Stimulated activated CD8-positive, alpha-beta memory T cell treated with anti-CD3 and anti-CD28 coated beads, Interleukin-7, amount 100 ng/mL, for 48 hours (primary cell): ENCODE measurements at places on chromosomes 7 and 10.

DNA sequence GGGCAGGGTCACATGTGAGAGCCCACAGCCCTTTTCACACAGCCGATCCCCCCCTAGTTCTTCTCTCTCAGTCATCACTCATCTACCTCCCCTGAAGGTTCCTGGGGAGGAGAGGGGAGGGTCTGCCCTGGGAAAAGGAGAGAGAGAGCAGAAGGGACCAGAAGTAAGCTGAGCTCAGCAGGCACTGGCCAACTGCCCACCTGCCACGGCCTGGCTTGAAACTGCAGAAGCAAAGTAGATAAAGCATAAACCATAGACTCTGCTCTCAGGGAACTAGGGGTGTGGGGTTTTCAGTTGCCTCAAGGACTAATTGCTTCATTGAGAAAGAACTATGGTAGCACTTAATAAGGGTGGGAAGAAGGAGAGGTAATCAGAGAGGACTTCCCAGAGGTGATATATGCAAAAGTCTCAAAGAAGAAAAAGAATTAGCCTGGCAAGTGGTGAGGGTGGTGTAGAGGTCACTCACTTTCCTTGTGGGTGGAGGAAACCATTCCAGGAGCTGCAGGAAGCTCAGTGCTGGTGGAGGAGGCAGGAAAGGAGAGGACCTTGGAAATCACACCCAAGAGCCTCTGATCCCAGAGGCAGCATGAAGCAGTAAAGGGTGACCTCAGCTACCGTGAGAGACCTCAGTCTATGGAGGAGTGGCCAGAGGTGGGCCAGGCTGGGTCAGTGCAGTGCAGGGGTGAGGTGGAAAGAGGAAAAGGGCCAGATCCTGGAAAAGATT is 17.2 kb downstream of the PILRA start:
- no peak for DNase-seq

GRCh38 chr7:103921692-103922091 is 67.8 kb downstream of the RELN start:
- no peak for DNase-seq

- DNase-seq, result no peak
Observed at GRCh38 chr7:132933072-132933458, 148.8 kb downstream of the CHCHD3 start.

- no peak for DNase-seq
Observed at GRCh38 chr7:157669768-157670351, 333.1 kb downstream of the DNAJB6 start.

GRCh38 chr10:101829561-101830315 is 11.5 kb upstream of the OGA start:
- no peak for DNase-seq

- DNase-seq, result no peak
Observed at GRCh38 chr10:88136712-88137111, 273.3 kb downstream of the PTEN start.

GRCh38 chr10:17878896-17879295 is 69.7 kb downstream of the MRC1 start:
- no peak for DNase-seq

DNA sequence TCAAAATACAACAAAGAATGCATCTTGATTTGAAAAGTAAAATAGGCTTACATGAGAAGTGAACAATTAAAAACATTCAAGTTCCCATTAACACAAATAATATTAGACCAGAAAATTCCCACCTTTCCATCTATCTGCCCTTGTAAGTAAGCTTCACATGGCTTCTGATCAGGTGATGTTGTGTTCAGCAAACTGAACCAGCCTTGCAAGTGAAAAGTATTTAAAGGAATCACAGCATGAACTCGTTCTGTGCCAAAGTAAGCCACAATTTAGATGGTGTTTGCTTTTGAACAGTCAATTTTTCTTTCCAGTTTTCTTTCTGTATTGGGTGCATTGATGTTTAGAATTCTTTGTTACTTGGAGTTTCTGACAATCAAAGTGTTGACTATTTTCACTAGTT is 347.9 kb downstream of the TNS3 start:
- DNase-seq, result no peak

DNA sequence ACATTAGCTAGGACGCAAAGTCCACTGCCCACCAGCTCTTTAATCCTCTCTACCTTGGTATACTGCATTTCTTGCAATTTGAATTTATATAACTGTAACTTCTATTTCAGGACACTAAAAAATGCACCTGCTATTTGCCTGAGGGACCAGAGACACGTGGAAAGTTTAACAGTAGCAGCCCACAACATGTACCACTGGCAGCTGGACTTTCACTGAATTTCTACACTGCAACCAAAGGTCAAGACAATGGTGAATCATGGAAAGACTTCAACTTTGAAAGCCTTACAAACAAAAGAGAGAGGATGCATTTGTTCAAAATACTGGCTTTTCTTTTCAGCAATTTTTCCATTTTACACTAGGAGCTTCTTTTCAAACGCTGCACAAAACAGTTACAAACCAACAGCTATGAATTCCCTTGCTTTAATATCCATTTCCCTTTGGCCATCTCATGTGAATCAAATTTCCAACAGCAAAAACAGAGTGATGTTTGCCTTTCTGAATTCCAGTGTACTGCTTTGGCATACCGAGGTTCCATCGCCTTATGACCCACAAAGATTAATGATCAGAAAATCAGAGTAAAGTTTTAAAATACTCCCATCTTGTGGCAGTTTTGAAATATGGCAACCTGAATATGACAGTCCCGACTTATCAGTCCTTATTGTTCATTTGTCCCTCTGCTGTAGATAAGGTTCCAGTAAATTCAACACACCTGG is 29.9 kb upstream of the HNRNPH3 start:
- no peak for DNase-seq

DNA sequence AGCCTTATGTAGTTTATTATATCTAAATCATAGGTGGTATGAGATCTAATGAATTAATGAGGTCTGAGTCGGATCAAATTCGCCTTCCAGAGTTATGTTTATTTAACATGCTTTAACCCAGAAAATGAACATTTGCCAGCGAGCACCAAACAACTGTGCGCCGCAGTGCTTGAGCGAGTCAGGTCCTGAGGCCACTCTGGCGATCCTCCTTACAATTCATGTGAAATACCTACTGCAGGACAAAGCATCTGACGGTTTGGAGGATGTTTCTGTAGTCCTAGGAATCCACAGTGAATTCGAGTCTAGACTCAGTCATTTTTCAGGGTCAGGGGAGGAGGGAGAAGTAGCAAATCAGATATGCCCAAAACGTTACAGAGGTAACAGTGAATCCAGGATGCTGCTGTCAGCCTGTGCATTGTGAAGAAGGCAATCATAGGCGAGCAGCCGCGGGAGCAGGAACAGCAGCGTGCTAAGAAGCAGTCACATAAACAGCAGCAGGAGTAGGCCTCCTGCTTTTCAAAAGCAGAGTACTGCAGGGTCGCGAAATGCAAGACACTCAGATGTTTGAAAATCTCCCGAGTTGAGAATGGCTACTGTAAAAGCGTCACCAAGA is 120.2 kb downstream of the CACNB2 start:
- no peak for DNase-seq

DNA sequence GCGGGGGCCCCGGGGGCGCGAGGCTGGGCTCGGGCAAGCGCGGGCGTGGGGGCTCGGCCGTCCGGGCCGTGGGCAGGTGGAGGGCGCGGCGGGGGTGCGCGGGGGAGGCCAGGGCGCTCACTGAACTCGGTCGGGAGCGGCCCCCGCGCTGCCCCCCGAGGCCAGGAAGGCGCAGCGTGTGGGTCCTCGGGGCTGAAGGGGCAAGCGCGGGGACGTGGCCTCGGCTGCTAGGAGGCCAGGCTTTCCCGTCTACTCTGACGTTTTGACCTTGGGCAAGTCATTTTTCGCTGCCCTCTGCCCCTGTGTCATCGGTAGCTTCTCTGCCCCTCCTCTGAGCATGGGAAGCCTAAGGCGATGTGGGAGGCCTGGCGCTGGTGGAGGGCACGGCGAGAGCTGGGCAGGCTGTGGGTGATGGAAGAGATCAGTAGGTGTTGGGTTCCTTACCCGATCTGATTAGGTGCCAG is 441 bp downstream of the FBH1 start:
- DNase-seq, result no peak

- DNase-seq, result no peak
Observed at GRCh38 chr10:69734797-69735468, 66.8 kb upstream of the COL13A1 start.

- DNase-seq, result no peak
Observed at GRCh38 chr10:6640433-6641040, 60.5 kb upstream of the PRKCQ start.

GRCh38 chr10:70664702-70665195 is 7.6 kb upstream of the ADAMTS14 start:
- no peak for DNase-seq
